ENCODE measurements at places on chromosomes 13 and 19. TPM values are rescaled to one million over a fixed set of nuclear protein-coding genes. Genes with fewer than 3 reads are reported as not detected.

NXNL1 gene
- not detected for total RNA-seq

ZNF700 gene
- 13.4 TPM for total RNA-seq

BRSK1 gene
- 1.0 TPM for total RNA-seq

SLC6A16 gene
- total RNA-seq: 4.9 TPM

ACP4 gene
- total RNA-seq: not detected

DNA sequence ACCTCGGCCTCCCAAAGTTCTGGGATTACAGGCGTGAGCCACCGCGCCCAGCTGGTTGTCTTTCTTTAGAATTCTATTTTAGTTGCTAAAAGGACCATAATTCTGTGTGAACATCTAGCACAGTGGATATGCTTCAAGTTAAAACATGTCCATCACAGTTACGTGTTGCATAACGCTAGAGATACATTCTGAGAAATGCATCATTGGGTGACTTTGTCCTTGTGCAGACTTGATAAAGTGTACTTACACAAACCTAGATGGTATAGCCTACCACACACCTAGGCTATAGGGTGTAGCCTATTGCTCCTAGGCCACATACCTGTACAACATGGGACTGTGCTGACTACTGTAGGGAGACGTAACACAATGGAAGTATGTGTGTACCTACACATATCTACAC, 35.4 kb downstream of the DOCK9 start:
- DNase-seq: no peak

- no peak for DNase-seq
These were observed 34.3 kb upstream of the TNFSF11 start for GRCh38 chr13:42539670-42540069.

DNA sequence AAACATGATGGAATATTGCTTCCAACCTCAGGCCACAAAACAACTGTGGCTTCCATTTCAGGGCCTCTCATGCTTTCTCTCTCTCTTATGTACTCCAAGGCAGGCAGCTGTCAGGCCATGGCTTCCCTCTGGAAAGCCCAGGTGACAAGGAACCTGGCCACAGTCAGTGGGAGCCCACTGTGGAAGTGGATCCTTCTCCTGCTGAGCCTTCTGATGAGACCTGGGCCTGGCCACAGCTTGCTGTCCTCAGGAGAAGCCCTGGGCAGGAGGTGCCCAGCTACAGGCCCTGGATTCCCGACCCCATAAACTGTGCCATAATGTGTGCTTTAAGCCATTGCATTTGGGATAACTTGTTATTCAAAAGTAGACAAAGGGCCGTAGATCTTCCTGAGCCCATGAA, 71.2 kb downstream of the SPACA7 start:
- no peak for DNase-seq

- DNase-seq: peak; percentile 82
These were observed 1.2 kb downstream of the LRCH1 start for GRCh38 chr13:46553886-46554858.

- DNase-seq: no peak
These were observed 35.1 kb downstream of the ELF1 start for GRCh38 chr13:40983725-40984667.

- no peak for DNase-seq
These were observed 5.9 kb downstream of the MAST1 start for GRCh38 chr19:12843999-12844732.

- no peak for DNase-seq
These were observed 107.2 kb downstream of the STARD13 start for GRCh38 chr13:33178209-33178840.

DNA sequence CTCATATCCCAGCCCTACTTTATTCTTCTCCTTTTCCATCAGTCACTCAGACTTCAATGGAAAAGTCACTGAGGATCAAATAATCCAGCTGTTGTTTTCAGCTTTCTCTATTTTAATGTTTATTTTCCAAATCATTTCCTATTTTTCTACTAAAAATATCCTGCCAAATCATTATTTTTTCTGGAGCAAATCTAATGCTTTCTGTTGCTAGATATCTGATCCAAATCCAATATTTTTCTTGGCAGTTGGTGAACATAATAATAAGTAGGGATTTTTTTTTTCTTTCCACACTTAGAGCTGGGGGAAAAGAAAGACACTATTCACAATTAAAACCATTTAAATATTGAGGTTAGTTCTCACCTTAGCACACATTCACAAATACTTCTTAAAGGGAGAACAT, 656.1 kb downstream of the DACH1 start:
- no peak for DNase-seq

DNA sequence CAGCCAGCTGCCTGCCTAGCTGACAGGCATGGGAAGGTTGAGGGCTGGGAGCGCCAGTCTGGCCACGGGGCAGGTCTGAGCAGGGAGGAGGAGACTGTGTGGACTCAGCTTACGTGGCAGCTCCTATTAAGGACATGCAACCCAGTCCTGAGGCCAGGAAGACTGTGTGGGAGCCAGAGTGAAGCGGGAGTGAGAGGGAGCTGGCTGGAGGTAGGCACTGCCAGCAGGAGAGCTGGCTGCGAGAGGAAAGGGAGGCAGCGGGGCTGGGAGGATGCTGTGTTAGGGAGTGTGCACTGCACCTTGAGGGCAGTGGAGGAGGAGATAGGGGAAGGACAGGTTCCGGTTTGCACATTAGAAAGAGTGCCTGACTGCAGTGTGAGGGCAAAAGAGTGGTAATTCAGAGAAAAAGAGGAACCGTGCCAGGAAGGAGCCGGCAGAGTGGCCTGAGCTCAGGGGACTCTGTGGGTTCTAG, 99.2 kb downstream of the SLC7A1 start:
- no peak for DNase-seq
